Stimulated activated CD4-positive, alpha-beta T cell treated with anti-CD3 and anti-CD28 coated beads, Interleukin-1b, Interleukin-23, amount 100 ng/mL, for 48 hours (primary cell): ENCODE measurements at places on chromosomes 7 and 10.

DNA sequence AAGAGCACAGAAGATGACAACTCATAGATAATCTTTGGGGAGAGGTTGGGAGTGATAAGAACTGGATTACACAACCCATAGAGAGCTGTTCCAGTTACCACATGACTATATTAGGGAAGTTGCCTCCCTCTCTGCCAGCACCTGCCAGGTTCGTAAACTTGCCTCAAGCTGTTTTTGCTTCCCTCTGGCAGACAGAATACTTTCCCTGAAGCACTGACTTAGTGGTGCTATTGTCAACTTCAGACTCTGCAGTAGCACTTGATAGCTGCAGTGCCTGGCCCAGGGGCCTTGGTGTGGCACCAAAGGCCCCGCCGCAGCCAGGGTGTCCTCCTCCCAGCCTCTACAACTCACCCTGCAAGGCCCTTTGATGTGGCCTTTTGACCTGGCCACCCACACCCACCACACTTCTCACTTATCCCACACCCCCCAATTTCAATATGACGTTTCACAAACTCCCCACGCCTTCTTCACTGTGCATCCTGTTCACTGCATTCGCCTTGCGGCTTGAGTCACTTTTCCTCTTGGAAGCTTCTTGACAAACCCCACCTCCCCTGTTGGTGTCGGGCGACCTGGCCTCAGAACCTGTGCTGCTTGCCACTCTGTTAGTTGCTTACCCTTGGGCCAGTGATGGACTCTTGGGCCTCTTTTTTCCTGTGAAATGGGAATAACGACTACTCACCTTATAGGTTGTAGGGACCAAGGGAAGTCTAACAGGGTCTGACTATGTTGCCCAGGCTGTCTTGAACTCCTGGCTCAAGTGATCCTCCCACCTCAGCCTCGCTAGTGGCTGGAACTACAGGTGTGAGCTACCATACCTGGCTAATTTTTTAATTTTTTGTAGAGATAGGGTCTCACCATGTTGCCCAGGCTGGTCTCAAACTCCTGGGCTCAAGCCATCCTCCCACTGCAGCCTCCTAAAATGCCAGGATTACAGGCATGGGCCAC is 50.2 kb upstream of the PODXL start:
- no peak for DNase-seq

DNA sequence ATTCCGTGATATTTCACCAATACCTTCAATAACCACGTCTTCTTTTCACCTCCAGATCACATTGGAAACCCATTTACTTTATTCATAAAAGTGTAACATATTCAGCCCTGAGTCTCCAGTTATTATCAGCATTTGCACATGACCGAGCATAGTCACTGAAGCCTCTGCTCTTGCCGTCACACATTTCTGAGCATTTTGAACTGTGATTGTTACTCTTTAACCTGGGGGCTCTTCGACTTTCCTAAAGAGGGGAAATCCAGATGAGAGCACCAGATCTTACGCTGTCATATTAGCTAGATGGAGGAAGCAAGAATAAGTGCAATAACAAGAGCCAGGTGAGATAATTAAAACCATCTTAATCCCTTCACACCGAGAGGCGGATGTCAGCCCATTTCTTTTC is 260.0 kb upstream of the NRP1 start:
- DNase-seq: no peak

- no peak for DNase-seq
These were observed 38.6 kb downstream of the IL6 start for GRCh38 chr7:22765609-22766008.

DNA sequence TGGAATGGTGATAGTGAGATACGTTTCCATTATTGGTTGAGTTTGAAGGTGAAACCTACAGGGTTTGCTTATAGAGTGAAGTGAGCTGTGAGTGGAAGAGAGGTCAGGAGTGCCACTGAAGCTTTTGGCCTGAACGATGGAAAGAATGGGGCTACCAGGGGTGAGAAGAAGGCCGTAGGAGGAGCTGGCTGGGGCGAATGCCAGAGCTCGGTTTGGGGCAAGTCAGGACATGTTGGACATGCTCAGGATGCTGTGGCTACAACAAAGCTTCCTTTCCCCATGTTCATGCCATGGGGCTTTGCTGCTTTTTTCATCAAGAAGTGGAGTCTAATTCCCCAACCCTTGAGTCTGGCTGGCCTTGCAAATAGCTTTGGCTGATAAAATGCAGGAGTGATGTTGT is 253.7 kb downstream of the GLRX3 start:
- DNase-seq: no peak

DNA sequence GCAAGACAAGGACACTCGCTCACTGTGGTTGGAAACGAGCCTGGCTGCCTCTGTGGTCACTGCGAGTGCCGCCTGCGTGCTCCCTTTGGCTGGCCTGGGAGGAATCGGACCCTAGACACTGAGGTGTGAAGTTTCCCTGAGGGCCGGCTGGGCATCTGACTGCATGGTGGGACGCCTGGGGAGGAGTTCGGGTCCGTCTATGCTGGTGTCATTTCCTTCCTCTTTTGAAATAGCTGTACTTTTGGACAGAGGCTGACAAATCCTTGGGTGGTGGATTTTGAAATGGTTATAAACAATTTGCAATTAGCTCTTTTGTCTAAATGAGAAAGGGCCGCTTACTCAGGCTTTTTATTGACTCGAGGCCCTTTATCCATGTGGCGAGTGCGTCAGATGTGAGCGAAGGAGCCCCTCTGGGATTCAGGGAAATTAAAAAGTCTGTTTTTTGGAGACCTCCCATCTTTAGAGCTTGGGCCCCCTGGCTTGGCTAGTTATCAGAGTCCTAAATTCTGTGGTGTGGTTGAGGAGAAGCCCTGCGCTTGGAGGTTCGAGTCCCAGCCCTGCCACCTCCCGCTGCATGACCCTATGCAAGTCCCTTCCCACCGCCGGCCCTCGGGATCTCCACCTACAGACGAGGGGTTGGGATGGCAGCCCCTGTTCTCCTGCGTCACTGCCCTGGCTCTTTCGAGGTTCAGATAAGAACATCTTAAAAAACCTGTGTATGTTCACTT is 147.1 kb downstream of the RGS10 start:
- no peak for DNase-seq

- no peak for DNase-seq
These were observed 72.3 kb downstream of the FAS start for GRCh38 chr10:89062861-89063260.

- DNase-seq: no peak
These were observed 247.8 kb downstream of the SEMA3A start for GRCh38 chr7:83946801-83947200.

DNA sequence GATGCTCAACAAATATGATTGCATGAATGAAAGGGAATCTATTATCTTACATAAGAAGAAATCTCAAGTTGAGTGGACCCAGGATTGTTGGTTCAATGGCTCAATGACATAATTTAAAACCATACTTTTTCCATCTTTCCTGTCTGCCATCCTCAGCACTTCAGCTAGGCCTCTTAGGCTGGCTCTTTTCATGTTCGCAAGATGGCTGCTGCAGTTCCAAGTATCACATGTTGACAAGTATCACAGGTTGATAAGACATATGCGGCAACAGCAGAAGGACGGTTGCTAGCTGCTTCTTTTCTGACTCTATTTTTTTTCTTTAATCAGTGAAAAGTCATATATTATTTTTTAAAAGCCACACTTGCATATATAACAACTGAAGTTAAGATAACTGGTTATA is 79.0 kb upstream of the CDK6 start:
- DNase-seq: no peak

- DNase-seq: no peak
These were observed 34.8 kb downstream of the ZMIZ1 start for GRCh38 chr10:79103585-79103984.

DNA sequence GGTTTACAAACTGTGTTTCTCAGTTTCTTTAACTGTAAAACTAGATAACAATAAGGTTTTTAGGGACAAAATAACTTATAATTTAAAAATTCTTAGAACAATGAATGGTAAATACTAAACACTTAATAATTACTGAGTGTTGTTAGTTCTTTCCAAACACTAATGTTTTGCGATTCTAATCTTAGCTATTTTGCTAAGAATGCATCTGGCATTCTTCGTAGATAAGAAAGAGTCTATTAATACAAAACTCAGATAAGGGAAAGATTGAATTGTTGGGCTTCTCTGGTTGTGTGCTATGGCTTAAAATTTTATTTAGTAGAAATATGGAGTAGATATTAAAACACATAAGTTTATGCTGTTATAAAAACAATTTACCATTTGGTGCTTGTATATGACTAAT is 45.4 kb downstream of the TMEM229A start:
- DNase-seq: no peak

DNA sequence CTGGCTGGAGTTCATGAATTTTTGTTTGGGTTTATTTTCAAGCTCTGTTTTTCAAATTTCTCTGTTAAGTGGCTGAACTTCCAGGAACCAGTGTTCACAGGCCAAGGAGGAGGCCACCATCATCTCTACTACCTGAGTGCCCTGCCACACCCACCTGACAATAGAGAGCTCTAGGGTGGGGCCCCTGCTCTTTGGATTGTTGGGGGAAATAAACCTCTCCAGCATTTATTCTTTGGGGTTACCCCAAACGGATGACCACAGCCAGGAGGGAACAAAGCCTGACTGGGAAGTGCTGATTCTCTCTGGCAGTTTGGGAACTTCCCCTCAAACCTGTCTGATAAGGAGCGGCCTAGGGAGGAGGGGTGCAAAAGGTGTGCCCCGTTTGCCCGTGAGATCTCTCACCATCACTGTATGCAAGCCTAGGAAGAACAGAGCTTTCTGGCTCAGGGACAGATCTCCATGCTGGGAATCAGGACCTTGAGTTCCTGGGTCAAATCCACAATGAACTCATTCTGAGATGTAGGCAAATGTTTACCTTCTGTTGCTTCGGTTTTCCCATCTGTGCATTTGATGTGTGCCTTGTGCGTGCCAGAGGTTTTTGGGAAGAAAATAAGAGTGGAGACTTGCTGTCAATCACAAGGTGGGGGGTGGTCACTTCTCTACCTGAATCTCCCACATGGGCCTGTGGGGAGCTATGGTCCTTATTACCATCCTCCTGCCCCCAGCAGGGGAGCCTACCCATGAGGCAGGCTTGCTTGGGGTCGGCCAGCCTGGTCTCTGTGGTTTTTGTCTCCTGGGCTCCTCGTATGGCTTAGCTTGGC is 27.7 kb upstream of the PDCD4 start:
- no peak for DNase-seq
